ENCODE measurements at places on chromosomes 1 and 21.

- DNase-seq: no peak
Observed at GRCh38 chr1:44060830-44061267, 29.6 kb upstream of the SLC6A9 start.

DNA sequence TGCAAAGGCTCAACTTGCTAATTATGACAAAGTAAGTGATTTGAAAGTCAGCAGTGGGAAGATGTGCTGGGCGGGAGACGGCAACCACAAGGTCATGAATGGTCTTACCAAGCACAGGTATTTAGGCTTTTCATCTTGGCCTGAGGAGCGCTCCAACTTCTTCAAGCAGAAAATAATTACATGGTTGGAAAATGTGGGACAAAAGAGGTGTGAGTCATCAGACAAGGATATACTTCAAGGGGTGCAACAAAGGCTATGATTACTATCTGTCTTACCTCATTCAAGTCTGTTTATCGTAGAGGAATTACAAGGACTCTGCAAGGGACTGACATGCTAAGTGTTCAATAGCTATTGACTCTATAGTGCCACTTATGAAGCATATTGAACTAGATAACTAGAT is 2005.7 kb downstream of the MRPL39 start:
- no peak for DNase-seq

DNA sequence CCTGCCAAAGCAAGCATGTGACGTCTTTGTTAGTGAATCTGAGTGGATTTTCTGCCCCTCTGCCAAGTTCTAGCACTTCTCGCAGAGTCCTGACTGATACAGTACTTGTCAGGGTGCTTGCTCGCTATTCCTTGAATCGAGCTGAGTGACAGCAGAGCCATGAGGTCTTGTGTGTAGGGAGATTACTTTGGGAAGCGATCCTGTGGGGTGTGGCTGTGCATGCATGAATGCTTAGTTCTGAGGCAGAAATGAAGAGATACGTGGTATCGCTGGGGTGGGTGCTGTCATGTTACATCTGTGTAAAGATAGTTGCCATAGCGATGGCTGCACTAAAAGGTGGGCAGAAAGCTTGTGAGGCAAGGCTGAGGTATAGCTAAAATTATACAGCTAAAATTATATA is 19.3 kb upstream of the DNAJC28 start:
- DNase-seq: no peak

GRCh38 chr1:38941093-38941492 is 537 bp downstream of the RHBDL2 start:
- no peak for DNase-seq

DNA sequence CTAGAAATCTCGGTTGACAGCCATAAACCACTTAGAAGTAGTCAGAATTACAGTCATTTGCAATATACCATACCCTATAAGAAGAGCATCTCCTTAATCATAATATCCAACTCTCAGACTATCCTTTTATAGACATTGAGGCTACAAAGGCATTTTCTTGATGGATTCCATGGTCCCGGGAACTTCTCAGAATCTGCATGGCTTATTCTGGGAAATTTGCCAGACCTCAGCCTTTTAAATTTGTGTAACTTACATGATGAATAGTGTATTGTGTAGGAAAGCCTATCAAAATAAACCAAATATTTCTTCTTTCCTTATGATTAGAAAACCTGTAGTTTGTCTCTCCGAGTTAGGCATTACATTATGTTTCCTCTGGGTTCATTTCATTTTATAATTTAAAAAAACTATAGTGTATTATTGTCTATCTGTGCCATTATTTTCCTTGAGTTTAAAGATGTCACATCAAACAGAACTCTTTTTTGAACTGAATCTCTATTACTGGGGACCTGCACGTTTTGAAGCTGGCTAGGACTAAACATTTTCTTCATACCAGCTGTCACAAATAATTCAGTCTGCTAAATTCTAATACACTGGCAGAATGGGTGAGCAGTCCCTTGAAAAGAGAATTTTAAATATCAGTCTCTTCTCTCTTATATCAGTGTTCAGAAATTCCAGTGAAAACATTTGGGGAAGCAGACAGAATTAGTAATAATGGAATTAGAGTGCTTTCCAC is 102.9 kb downstream of the GABPA start:
- no peak for DNase-seq

DNA sequence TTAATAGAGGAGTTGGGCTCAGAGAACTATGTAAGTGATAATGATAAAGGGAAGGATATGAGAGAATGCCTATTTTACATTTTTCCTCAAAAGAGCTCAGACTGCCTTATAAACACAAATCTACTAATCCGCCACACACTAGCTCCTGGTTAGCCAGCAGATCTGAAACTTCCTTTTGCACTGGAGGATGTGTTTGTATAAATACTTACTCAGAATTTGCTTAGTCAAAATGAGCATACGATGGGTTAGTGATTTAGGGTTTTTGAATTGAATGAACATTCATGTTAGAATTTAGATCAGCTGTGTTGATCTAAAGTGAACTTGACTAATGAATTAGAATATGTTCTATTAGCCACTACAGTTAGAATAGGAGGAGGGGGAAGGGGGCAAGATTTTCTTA is 9.1 kb upstream of the IER5 start:
- DNase-seq: no peak

- DNase-seq: no peak
Observed at GRCh38 chr1:1937549-1938275, 18.6 kb upstream of the TMEM52 start.

Data from activated T-cell treated with anti-CD3 and anti-CD28 coated beads, Interleukin-2, amount 50 U/mL, for 1 hour (primary cell).